Right lobe of liver (tissue), 6 donors: ENCODE measurements at places on chromosomes 1 and 21. TPM values are rescaled to one million over a fixed set of nuclear protein-coding genes. Genes with fewer than 3 reads are reported as not detected.
A peak's percentile ranks its signal among the peaks of the same experiment; 100 is the strongest.

The C8A gene
- total RNA-seq = 297 TPM

The OR2T2 gene
- not detected for total RNA-seq

The RHD gene
- total RNA-seq = not detected

The FGGY gene
- 57.5 TPM for total RNA-seq

The FAM151A gene
- 5.1 TPM for total RNA-seq

The LRRC71 gene
- total RNA-seq = 0.20 TPM

The GNAT2 gene
- total RNA-seq = 0.21 TPM

The CFH gene
- 1,262 TPM for total RNA-seq

The RNF223 gene
- total RNA-seq = not detected

The PRELP gene
- total RNA-seq = 5.3 TPM

The RGS18 gene
- total RNA-seq = 2.4 TPM

The OR2L5 gene
- total RNA-seq = not detected

The AJAP1 gene
- 0.26 TPM for total RNA-seq

The LIPI gene
- not detected for total RNA-seq

- DNase-seq = no peak
These were observed 68.3 kb downstream of the ADARB1 start for GRCh38 chr21:45142469-45143308.

- no peak for DNase-seq
These were observed 139.8 kb downstream of the RYR2 start for GRCh38 chr1:237181743-237182317.

DNA sequence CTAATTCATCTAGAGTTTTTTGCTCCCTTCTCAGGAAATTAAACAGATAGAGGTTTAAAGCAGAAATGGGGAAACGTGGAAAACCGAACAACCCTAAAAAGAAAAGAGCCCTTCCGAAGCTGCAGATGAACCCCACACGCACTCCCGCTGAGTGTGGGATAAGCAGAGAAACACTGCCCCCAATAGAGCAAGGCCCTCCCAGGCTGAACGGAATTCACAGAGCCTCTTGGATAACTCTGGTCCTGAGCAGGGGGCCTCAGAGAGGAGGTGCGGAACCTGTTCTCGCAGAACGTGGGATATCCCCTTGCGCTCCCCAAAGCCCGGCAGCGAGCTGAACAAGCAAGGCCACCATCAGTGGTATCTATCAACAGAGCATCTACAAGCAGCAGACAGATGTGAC lies 44.9 kb downstream of the SSBP3 start:
- DNase-seq = no peak

DNA sequence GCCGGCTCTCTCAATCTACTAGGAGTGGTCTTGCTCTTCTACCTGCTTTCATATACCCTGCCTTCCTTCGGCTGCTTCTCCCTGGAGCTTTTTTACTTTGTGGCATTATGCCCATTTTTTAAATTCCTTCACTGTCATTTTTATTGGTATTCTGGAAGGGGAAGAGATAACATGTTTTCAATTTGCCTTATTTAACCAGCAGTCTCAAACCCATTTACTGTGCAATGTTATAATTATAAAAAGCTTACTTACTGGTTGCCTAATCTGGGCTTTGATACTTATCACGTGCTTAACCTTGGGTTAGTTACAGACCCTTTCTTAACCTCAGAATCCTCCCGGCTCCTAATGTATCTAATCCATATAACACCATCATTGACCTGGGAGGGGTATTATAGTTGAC lies 128.1 kb downstream of the SIPA1L2 start:
- DNase-seq = no peak

- DNase-seq = no peak
These were observed 280.8 kb downstream of the SPATA17 start for GRCh38 chr1:217911908-217912307.

GRCh38 chr1:246532519-246532918 lies 25.4 kb upstream of the SMYD3 start:
- DNase-seq = no peak

- no peak for DNase-seq
These were observed 62.9 kb upstream of the LRRC7 start for GRCh38 chr1:69504730-69505252.

DNA sequence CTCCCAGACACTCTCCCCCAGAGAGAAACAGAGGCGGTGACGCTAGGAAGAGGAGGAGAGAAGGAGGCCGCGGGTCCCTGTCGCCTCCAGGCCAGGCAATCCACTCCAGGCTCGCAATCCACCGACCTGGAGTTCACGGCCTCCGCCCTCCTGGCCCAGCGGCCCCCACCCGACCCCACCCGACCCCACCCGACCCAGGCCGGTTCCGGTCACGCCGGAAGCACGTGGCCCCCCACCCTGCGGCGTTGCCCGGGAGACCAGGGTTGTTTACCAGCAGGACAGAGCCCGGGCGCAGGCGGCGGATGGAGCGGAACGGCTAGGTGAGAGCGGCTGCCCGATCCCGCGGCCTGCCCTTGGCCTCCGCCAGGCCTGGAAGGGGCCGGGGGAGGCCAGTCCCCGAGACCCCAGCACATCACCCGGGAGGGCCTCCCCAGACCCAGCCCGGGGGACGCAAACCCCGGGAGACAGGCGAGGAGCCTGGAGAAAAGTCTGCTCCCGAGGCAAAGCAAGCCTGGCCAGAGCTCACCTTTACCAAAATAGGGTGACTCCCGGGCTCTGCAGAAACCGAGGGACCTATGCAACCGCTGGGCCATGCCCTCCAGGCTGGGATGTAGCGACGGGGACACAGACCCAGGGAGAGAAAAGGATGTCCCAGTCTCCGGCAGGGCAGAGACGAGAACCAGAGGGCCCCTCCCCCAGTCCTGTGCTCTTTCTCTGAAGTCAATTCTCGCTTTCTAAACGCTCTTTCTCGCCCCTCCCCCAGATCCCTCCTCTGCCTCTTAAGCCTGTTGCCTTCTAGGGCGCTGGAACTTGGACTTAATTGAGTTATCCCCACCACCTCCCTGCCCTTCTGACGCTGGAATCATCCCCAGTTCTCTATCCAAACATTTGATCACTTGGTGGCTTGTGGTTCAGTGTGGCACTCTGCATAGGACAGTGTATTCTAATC lies at the start of the genes PLA2G2C and UBXN10:
PLA2G2C (minus strand) TSS at position 685 of the 949 bp plus-strand sequence. CDS start 9,155 bp downstream, outside the sequence.
UBXN10 (plus strand) TSS at position 263 of the 949 bp plus-strand sequence. CDS start 4,466 bp downstream, outside the sequence.
- DNase-seq = peak; percentile 81

DNA sequence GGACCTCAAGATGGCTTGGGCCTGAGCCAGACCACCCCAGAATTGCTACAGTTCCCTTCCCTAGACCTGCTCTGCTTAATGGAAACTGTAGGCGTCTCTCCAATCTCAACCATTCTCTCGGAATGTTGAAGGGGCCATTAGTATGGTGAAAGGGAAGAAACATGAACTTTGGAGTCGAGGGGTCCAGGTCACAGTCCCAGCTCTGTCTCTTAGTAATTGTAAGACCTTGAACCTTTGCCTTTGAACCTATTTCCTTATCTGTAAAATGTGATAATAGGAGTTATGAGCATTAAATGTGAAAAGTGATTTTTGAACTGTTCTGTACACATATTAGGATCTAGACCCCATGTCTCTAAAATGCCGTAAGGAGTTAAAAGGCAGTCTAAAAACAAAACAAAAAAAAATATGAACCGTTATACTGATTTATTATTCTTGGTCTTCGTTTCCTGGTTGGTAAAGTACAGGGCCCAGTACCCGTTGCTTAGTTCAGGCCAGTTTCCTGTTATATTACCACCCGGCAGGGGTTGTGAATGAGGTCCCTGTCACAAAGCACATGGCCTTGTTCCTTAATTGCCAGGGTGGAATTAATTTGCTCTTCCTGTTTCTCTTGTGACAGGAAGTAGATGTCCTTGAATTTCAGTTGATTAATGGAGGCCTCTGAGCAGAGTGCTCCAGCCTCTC lies 42.3 kb downstream of the TCEANC2 start:
- no peak for DNase-seq

GRCh38 chr1:26475989-26476388 lies 3.7 kb downstream of the HMGN2 start:
- no peak for DNase-seq

DNA sequence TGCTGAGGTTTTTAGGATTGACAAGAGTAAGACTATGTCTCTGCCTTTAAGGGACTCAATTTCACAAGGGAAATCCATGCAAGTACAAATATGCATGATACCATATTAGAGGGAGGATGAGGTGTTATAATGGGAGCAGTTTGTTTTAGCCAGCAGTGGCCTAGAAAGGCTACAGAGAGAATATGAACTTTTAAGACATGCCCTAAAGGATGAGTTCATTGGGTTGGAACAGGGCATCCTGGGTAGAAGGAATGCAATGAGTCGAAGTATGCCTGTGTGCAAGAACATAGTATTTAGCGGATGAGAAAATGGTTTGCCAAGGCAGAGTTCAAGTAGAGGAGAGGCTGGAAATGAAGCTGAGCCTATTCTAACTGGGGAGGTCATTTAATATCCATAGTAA lies 32.6 kb upstream of the LEPR start:
- DNase-seq = no peak

DNA sequence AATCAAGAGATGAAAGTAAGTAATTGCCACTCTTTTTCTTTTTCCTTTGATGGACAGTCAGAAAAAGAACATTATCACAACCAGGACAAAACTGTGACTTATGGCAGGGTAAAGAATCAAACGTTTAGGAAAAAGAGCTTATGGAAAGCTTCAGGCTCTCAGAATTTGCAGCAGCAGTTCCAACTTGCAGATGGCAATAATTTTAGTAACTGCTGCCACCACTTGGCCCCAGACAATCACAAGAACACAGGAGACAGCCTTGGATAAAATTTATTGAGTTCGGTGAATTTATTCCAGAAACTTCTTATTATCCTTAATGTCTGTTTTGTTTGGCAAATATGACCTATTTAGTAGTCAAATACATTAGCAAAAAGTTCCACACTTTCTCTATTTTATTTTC lies 804.4 kb downstream of the BRINP3 start:
- no peak for DNase-seq

DNA sequence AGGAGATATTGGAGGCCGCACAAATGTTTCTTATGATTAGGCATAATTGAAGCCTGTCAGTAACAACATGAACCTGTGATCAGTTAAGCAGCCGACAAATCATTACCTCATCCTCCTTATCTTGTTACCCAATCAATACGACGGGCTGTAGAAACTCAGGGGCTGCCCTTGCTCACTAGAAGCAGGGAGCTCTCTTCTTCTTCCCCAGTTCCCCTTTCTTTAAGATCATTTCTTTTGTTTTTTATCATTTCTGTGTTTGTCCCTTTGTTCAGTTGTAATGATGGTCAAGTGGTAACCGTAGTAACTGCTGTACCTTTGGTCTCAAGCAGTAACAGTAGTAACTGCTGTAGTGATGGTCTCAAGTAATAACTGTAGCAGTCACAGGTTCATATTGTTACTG lies 13.8 kb upstream of the FCGR2A start:
- no peak for DNase-seq

DNA sequence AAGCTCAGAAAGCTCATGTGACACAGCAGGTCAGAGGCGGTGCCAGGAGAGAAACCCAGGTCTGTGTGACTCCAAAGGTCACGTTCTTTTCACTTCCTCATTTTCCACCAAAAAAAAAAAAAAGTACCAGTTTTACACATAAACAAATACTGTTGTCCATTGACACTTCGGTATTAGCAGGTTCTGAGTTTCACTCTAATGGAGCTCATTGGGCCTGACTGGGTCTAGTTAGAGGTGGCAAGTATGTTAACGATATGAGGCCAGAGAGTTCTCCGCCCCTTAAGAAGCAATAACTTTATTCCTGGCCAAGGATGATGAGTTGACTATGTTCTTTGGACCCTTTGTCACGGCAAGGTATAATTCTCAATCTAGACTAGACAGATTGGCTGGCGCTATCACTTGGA lies 30.0 kb upstream of the SDE2 start:
- peak; percentile 68 for DNase-seq

DNA sequence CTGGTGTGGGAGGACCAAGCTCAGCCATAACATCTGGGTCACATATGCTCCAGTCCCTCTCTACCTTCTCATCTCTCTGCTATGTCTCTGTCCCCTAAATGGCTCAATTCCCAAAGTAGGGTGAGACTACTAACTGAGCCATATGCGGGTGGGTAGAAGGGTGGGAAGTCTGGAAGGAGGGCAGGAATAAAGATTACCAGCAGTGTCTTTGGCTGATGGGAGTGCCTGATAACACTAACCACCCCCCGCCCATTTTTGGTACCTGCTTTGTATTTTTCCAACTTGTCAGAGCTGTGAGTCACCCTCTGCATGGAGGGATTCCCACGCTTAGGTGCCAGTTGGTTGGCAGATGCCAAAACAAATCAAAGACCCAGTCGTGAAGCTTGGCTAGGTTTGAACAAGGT lies 14.9 kb upstream of the SSBP3 start:
- no peak for DNase-seq

DNA sequence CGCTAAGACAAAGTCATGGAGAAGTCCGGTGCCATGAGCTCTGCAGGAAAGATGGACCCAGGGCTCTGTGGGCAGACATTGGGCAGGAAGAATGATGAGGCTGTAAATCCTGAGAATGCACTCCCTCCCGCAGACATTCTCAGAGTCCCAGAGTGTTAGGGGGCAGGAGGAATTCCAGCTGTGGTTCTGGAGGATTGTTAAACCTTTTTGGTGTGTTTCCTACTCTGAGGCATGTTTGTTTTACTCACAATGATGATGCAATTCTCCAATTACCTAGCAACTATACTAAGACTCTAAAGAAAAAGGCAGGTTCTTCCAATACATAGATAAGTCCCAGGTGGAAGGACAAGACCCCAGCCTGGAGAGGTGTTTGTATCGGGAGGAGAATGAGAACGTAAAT lies 2.8 kb upstream of the CAPN9 start:
- DNase-seq = no peak

GRCh38 chr1:88985032-88985431 lies 7.4 kb downstream of the KYAT3 start:
- DNase-seq = no peak

DNA sequence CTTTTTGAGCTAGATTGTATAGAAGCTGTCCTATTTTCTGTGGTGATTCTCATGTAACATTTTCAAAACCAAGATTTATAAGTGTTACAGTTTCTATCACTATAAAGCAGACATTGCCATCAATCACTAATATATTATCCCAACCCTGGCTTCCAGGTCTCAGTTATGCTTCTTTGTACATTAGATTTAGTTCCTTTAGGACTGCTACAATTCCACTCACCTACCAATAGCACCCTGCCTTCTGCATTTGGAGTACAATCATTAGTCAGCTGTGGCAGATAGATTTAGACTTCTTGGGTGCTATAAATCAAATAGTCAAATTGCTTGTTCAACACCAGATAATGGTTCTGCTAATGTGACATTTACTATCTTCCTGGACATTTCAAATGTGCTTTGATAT lies 281.6 kb downstream of the BRINP3 start:
- no peak for DNase-seq

GRCh38 chr1:116062201-116062600 lies 49.0 kb upstream of the MAB21L3 start:
- no peak for DNase-seq

DNA sequence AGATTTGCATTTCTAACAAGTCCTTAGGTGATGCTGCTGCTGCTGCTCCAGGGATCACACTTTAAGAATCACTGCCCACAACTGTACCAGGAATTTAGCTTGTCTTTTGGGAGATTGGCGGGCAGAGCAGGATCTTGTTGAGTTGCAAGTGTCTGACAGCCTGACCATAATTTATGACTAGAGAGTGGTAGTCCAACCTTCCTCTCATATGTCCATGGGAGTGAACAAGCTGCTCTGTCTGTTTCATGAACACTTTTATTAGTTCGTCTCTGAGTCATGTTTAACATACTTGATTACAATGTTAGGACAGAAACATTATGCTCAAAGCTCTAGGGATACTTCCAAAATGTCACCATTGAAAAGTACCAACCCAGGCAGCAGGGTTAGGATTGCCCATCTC lies 169.6 kb downstream of the TGFB2 start:
- DNase-seq = no peak
